Central memory CD4-positive, alpha-beta T cell (primary cell): ENCODE measurements at places on chromosomes 2 and 18.

- DNase-seq = no peak
Observed at GRCh38 chr2:44747794-44748193, 193.7 kb upstream of the SIX3 start.

GRCh38 chr18:57110290-57110689, 36.6 kb upstream of the BOD1L2 start:
- no peak for DNase-seq

DNA sequence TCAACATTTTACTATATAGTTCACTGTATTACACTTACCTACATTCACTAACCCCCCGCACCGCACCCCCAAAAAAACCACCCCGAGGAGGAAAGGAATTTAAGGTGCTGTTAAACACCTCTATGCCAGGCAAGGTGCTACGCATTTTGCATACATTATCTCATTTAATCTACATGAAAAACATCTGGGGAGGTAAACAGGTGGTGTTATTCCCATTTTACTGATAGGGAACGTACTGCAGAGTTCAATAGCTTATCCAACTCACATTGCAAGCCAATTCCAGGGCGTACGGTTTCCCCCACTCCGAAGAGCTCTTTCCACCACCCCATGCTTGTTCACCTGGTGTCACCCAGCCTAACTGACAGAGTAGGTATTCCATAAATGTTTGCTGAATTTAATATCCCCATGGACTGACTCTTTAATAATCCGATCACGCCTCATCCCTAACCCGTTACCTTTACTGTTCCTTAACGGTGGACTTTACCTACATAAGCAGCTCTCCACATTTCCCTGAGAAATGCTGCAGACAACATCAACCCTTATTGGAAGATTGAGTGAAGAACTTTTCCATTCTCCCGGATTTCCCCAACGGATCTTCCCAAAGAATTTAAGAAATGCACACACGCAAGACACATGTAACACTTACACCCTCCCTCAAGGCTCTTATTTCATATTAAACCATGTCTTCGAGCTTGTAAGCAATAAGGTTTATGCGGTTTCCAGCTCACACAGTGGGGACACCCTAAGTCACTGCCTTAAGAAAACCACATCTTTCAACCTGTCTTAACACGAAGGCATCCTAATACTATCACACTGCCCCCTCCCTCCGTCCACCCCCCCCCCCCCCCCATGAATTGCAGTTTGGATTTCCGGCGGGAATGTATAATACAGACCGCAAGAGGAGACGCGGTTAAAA, 1.2 kb downstream of the RAPH1 start:
- peak; percentile 35 for DNase-seq

- DNase-seq = no peak
Observed at GRCh38 chr2:42223067-42223854, 54.1 kb downstream of the EML4 start.

DNA sequence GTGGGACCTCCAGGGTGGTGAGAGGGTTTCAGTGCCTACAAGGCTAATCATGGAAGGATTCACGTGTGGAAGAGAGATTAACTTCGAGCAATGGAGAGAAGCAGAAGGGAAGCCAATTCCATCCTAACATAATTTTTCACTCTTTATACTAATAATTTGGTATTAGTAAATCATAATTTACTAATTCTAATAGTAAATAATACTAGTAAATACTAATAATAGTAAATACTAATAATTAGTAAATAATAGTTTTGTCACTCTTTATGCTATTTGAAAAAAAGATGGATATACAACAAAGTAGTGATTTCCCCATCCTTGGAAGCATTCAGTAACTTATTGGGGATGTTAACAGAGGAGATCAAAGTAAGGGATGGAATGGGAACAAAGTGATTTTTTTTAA, 6.4 kb upstream of the SAG start:
- DNase-seq = no peak

- DNase-seq = no peak
Observed at GRCh38 chr2:225274751-225275150, 124.8 kb upstream of the NYAP2 start.

DNA sequence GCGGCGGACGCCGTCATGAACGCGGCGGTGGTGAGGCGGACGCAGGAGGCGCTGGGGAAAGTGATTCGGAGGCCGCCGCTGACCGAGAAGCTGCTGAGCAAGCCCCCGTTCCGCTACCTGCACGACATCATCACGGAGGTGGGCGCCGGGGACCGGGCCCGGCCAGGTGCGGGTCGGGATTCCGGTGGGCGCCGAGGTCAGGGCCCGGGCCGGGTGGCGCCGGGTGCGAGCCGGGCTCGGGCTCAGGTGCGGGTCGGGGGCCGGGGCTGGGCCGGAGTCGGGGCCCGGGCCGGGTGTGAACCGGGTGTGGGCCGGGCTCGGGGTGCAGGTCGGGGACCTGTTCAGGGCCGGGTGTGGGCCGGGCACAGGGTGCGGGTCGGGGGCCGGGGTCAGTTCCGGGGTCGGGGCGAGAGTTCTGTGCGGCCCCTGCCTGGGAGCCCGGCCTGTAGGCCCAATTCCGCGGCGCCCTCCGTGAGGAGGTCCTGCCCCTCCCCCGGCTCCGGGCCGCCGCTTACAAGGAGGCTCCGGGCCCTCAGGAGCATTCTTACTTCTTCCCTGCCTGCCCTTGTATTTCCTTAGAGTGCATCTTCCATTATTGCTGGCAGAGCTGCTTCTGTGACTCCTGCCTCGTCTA, 447 bp downstream of the TRAF3IP1 start:
- DNase-seq = peak; percentile 2

DNA sequence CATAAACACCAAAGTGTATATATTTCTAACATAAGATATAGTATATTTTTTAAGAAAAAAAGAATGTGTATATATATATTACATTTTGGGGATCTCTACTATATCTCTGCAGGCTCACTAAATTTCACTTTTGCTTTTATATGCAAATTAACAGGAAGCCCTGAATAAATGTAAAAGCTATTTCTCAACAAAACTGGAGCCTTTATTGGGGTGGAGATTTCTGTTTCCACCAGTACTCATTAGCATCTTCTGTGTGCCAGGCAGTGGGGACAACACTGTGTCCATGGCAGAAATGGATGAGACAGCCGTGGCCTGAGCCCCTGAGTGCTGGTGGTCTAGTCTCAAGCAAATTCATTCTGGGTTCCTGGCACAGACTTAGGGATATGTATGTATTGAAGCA, 41.3 kb downstream of the C18orf63 start:
- no peak for DNase-seq
